ENCODE measurements at places on chromosomes 3 and 15. TPM values are rescaled to one million over a fixed set of nuclear protein-coding genes. Genes with fewer than 3 reads are reported as not detected.

Gene THAP10
- 1.8 TPM for total RNA-seq

Gene PPP1R14D
- total RNA-seq, result not detected

Gene PAQR5
- 4.8 TPM for total RNA-seq

Gene PRICKLE2
- total RNA-seq, result 65.0 TPM

Gene CD80
- total RNA-seq, result not detected

Gene PTH1R
- not detected for total RNA-seq

Gene SERINC4
- not detected for total RNA-seq

Gene CLEC3B
- total RNA-seq, result not detected
